NCI-H460 (cell line): ENCODE measurements at places on chromosomes 1 and 21.

GRCh38 chr1:185271921-185272320 is 45.1 kb downstream of the IVNS1ABP start:
- no peak for DNase-seq

- no peak for DNase-seq
These were observed 9.2 kb downstream of the ADPRS start for GRCh38 chr1:36097693-36098585.

DNA sequence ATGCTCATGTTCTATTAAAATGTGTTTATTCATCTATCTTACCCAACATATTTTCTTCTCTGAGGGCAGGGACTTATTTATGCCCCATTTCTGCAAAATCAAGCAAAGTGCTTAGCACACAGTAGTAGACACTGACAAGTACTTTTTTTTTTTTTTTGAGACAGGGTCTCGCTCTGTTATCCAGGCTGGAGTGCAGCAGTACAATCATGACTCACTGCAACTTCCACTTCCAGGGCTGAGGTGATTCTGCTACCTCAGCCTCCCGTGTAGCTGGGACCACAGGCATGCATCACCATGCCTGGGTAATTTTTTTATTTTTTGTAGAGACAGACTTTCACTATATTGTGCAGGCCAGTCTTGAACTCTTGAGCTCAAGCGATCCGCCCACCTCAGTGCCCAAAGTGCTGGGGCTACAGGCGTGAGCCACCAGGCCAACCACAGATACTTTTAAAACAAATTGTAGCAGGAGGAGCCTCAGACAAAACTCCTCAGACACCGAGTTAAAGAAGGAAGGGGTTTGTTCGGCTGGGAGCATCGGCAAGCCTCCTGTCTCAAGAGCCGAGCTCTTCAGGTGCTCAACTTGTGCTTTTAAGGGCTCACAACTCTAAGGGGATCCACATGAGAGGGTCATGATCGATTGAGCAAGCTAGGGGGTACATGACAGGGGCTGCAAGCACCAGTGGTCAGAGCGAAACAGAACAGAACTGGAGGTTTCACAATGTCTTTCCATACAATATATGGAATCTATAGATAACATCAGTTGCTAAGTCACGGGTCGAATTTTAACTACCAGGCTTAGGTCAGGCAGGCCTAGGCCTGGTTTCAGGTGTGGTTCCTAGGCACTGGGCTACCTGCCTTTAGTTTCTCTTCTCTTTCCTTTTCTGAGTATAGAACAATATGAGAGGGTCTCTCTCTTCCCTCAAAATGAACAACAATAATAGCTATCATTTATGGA is 5.7 kb upstream of the TMEM167B start:
- no peak for DNase-seq

- DNase-seq: no peak
These were observed 79.0 kb downstream of the PCP4 start for GRCh38 chr21:39946199-39946598.

DNA sequence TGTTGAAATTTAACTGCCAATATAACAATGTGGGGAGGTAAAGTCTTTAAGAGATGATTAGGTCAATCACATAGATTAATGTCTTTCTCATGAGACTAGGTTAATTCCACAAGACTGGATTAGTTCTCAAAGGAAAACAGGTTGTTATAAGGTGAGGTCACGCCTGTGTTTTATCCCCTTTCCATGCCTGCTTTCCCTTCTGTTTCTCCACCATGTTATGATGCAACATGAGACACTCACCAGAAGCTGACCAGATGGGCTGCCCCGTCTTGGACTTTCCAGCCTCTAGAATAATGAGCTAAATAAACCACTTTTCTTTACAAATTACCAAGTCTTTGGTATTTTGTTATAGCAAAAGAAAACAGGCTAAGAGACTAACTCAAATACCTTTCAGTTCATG is 70.8 kb downstream of the DDAH1 start:
- no peak for DNase-seq

DNA sequence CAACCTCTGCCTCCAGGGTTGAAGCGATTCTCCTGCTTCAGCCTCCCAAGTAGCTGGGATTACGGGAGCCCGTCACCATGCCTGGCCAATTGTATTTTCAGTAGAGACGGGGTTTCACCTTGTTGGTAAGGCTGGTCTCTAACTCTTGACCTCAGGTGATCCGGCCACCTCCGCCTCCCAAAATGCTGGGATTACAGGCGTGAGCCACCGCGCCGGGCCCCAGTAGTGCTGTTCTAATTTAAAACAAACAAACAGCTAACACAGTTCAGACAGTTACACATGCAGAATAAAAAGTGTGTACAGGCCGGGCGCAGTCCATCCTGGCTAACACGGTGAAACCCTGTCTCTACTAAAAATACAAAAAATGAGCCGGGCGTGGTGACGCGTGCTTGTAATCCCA is 35.6 kb upstream of the OPRD1 start:
- DNase-seq: no peak

- no peak for DNase-seq
These were observed 471 bp downstream of the POLR3C start for GRCh38 chr1:145824499-145824842.

GRCh38 chr1:172201572-172201971 is 218.9 kb upstream of the C1orf105 start:
- no peak for DNase-seq

- no peak for DNase-seq
These were observed 236.2 kb downstream of the NFIA start for GRCh38 chr1:61318319-61319125.

GRCh38 chr1:225767634-225768540 is 9.7 kb upstream of the SRP9 start:
- no peak for DNase-seq

GRCh38 chr1:162663086-162663485 is 30.8 kb downstream of the DDR2 start:
- DNase-seq: no peak

GRCh38 chr1:244354810-244355278 is 96.9 kb downstream of the ADSS2 start:
- no peak for DNase-seq

DNA sequence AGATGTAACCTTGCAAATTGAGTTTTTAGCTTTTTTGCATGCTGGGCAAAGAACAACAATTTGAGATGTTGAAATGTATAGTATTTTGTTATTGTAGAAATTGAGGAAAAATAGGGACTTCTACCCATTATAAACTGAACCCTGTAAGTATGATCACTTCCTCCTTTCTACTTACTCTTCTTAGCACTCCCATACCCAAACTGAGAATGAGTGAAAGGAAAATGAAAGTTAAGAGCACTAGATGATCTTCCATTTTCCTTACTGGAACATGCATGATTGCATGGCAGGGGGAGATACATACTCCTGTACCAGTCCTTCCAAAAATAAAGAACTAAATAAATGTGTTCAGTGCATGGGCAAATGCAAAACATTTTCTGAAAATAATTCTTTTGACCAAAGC is 107.4 kb upstream of the KIAA1614 start:
- no peak for DNase-seq

DNA sequence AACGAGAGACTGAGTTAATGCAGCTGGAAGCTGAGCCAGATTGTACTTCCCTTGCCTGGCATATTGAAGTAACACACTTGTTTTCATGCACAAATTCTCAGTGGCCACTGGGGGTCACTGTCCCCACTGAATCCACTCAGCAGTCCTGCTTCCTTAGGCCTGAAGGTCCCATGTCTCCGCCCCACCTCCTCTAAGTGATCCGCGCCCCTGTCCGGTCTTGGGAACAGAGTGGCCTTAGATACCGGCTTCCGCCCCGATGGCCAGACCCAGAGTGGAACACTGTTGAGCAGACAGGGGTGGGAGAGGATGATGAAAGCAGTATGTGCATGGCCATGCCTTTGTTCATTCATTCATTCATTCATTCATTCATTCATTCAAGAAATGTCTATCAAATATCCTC is 34.8 kb downstream of the CHAF1B start:
- DNase-seq: peak; percentile 72

DNA sequence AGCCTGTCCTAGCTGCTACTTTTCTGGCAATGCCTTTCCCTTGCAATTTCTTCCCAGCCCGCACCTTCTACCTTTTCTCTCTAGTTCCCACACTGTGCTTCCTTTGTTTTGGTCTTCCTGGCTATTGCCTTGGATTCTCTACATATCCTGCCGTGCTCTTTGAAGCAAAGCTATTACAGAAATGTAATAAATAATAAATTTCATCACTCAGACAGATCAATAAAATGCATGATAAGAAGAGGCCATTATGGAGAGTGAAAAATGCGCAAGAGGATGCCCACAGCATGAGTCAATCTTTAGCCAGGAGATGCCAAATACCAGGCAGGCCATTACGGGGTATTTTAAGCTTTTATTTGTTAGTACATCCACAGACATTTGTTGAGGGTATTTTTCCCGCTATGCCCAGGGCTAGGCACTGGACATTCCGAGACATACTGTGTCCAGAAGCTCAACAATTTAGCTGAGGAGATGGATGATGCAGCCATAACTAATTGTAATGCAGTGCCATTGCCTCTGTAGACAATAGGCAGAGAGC is 163.6 kb downstream of the ST6GALNAC3 start:
- DNase-seq: peak; percentile 88

DNA sequence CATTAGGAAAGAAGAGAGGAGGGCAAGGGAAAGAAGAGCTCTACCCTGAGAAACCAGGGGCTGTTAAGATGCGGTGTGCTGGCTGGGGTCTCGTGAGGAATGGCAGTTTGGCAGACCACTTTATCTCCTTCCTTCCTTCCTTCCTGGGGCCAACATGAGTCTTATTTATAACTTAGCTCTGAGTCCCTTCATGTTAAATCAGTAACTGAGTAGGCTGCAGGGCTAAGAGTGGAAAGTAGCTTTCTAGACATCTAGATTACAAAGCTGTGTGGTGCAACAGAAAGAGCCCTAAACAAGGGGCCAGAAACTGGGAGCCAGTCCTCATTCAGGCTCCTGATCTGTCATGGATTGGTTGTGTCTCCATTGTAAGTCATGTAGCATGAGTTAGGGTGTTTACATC is 135.4 kb upstream of the DUSP10 start:
- no peak for DNase-seq

DNA sequence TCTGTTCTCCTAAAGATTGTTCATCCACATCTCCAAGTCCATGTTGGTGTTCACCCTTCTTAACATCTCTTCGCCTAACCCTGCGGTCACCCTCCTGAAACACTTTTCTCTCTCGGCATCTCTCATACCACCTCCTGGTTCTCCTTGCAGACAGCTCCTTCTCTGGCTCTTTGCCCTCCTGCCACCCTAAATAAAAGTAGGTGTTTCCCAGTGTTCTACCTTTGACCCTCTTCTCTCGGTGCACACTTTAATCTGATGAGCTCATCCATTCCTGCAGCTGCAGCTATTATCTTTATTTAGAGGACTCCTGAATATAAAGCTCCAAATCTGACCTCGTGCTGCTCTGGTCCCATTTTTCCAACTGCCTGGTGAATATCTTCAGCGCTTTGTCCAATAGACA is 126.9 kb downstream of the TMEM53 start:
- DNase-seq: no peak

DNA sequence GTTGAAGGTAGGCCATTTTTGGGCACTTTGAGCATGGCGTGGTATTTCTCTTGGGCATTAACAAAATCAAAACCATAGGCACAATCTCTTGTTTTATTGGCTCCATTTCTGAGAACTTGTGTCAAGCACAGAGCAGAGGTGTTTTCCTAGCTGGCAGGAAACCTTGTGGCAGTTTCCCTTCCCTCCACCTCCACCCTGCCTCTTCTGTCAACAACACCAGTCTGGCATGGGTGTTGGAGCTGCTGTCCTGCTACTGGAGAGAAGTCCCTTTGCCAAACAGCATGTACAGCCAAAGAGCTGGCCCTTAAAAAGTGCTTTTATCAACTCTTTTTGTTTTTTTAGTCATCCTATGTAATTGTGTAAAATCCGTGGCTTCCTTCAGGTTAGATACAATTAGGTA is 16.0 kb downstream of the ATP1A1 start:
- no peak for DNase-seq

GRCh38 chr1:81071072-81071858 is 729.5 kb upstream of the ADGRL2 start:
- no peak for DNase-seq

DNA sequence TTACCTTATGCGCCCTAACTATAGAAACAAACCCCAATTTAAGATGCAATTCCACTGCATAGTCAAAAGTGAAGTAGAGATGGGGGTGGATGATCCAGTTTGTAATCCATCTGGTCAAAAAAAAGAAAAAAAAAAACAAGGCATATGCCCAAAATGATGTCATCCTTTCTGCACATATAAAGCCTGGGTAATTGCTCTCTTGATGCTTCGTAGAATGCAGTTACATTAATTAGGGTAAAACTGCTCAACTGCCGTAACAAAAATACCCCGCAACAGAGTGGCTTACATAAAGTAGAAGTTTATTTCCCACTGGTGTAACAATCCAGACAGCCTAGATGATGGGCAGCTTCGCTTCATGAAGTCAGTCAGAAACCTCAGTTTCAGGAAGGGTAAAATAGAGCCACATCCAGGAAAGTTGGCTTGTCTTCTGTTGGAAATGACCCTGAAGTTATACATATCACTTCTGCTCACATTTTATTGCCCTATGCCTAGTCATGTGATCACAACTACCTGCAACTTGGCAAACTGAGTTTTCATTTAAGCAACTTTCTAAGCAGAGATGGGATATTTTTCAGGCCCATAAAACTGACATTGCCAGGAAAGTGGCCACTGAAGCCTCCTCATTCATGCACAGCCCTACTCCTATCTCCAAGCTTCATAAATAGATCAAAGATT is 221.7 kb downstream of the C1orf94 start:
- no peak for DNase-seq

DNA sequence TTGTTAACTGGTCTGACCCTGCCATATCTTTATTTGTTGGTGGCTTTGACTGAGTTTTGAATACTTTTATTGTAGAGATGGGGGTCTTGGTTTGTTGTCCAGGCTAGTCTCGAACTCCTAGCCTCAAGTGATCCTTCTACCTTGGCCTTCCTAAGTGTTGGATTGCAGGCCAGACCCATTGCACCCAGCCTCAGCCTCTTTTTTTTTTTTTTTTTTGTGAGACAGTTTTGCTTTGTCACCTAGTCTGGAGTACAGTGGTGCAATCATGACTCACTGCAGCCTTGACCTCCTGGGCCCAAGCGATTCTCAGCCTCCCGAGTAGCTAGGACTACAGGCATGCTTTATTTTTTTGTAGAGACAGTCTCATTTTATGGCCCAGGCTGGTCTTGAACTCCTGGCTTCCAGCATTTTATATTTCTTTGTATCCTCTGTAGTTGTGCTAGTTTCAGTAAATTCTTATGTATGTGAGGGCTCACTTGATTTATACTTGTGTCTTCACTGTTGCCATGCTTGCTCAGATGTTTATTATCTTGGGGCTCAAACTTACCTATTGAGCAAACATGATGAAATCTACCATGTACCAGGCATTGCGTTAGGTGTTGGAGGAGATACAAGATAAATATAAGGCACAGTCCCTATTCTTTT is 24.1 kb downstream of the THRAP3 start:
- DNase-seq: peak; percentile 81

DNA sequence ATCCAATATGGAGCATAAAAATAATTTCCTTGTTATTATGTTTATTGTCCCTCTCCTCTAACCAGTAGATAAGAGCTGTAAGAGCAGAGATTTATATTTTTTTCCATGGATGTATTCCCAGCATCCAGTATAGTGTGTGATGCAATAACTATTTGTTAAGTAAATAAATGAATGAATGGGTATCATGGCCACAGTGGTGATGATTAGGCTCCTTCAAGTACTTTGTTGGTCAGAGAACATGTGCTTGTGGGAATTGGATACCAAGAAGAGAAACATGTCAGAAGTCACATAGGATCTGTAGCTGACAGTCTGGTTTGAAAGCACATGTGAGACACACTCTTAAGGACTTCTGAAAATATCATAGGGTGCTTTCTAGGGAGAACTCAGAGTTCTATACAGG is 588.5 kb downstream of the AGBL4 start:
- DNase-seq: no peak
